ENCODE measurements at places on chromosomes 5 and 9.

DNA sequence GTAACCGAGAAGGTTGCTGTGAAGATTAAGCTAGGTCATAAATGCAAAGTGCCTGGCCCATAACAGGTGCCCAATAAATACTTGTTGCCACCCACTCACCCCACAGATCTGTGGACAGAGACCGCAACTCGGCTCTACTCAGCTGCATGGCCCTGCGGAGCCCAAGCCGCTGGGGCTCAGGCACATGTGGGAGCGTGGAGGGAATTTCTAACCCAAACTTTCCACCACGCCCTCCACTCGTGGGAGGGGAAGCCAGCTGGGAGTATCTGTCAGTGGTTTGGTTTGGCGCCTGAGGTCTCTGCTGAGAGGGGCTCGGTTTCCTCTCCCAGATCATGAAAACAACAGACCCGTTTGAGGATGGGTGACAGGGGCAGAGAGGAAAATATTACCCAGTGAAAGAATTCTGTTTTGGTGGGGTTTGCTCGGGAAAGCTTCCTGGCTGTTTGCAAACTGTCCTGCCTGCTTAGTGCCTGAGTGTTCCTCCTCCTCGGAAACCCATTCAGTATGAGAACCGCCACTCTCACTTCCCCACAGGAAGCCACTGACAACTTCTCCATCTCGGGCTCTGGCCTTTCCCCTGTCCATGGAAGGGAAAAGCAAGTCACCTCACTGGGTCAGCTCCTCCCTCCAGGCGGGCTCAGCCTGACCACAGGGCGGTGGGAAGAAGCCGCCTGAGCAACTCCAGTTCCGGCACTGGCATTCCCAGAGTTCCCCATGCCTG lies 60.1 kb downstream of the RGS3 start:
- no peak for DNase-seq

- DNase-seq = no peak
Observed at GRCh38 chr9:133181561-133181960, 17.8 kb upstream of the GBGT1 start.

DNA sequence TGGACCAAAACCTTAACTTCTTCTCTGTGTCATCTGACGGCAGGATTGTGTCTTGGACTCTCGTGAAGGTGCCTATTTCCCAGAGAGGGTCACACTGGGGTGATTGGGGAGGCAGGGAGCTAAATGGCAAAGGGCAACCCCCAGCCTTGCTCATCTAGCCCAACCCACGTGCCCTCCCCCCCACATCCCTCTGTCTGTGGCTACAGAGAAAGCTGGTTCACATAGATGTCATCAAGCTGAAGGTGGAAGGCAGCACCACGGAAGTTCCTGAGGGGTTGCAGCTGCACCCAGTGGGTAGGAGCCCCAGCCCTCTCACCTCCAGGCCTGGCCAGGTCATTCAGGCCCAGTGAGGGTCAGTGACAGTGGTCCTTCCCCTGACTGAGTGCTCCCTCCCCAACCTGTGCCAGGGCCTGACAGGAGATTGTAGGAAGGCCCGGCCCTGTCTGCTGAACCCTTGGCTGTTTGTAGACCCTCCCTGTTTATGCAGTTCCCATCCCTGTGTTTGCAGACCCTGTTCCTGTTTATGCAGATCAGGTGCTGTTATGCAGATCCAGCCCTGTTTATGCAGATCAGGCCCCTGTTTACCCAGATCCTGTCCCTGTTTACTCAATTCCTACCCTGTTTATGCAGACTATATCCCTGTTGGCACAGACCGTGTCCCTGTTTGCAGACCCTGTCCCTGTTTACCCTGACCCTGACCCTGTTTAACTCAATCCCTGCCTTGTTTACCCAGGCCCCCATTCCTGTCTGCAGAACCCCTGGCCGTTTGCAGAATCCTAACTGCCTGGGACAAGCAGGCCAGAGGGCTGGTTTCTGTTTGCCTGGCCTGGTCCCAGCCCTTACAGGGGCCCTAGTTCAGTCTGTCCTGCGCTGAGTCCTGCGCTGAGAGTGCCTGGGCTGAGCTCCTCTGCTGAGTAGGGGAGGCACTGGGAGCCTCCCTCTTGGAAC lies 10.4 kb downstream of the ENHO start:
- DNase-seq = no peak

DNA sequence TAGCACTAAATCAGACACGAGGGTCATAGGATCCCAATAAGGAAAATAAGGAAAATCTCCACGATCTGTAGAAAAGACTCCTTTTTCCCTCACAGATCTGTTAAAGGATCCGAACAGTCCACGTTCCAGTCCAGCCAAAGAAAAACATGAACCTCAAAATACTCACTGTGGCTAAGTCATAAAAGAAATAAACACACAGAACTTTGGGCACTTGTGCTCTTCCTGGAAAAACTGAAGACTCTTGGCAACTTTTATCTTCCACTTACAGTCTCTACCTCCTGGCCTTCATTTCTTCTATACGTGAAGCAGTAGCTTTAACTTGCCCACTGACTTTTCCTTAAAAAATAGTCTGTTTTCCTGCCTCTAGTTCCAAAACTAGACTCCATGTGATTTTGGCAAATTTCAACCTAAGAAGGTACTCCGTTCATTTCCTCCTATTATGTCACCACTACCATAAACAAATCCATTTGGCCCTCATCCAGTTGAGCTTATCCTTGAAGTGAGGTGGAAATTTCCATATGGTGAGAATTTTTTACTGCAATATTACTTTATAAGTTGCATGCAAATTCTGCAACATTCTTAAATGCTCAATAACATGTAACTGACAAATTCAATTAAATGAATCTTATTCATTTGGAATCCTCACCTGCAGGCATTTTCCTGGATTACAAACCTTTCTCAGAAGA lies 5.3 kb upstream of the LHFPL2 start:
- DNase-seq = no peak

DNA sequence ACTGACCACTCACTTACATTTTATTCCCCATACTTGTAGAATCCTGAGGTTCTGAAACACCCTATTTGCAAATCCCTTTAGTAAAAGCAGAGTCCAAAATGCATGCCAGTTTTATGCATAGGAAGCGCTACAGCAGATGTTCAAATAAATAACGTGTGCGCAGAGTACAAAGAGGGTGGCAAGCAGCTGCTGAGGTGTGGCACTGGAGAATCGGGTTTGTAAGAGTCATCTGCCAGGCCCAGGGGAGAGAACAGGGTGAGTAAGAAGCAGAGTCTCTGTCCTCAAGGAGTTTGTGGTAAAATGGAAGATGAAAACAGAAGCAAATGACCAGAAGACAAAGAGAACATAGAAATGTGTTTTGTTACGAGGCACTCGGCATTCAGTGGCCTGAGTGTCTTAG lies 288.8 kb downstream of the GLIS3 start:
- no peak for DNase-seq

DNA sequence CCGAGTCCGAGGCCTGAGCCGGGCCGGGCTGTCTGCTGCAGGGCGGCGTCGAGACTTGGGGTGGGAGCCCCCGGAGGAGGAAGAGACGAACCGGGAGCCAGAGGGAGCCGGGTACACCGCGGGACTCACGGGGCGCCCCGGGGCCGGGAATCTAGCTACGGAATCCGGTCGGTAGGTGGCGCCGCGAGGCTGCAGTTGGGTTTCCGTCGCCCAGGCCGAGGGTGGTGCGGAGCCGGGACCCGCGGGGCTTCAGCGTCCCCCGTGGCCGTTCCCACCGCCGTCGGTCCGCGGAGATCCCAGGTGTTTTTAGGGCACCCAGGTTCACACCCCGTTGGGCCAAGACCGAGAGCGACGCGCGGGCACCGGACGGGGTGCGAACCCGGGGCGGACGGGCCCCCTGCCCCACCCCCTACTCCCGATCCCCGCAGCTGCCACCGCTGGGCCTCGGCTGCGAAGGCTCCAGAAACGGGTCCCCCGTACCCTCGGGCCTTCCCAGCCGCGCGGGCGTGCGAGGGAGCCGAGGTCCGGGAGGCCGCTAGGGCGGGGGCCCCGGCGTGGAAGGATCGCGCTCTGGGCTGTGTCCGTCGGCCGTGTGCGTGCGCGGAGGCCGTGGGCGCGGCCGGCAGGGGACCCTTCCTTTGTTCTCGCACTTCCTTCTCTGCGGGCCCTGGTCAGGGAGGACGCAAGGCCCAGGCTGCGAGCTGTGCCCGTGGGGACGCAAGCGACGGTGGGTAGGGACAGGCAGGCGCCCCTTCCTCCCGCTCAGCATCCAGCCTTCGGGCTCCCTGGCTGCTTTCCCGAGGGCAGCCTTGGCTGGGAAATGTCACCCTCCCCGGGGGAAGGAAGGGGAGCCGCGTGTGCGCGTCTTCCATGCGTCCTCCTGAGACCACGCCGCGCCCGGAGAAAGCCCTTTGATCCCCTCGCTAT lies 146.6 kb downstream of the GAPVD1 start:
- DNase-seq = peak; percentile 97

- DNase-seq = no peak
Observed at GRCh38 chr9:132121021-132121420, 40.8 kb upstream of the NTNG2 start.

DNA sequence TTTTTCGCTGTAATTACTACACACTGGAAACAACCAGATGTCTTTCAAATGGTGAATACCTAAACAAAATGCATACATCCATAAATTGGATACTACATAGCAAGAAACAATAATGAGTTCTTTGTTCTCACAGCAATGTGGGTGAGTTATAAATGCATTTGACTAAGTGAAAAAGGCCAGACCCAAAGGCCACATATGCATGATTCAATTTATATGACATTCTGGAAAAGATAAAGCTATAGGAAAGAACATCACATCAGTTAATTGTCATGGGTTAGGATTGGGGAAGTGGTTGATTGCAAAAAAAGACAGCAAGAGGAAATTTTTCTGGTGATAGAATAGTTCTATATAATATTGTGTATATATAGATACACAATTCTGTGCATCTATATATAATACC lies 198.9 kb downstream of the CYLC2 start:
- DNase-seq = no peak

DNA sequence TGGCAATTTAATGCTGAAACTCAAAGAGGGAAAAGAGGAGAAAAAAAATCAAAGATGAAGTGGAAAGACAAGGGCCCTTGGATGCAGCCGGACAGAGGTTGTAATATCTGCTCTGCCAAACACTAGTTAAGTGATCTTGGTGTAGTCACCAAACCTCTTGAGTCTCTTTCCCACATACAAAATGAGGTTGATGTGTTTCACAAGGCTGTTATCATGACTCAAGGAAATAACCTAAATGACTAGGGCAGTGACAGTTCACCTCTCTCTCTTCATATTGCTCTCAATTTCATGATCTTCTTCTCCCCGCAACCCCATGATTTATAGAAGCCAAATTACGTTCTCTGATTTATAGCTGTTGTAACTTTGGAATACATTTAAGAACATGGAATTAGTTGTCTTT lies 44.9 kb downstream of the PIK3R1 start:
- no peak for DNase-seq

- DNase-seq = peak; percentile 72
Observed at GRCh38 chr9:36151316-36152210, 15.0 kb downstream of the GLIPR2 start.

- DNase-seq = no peak
Observed at GRCh38 chr5:35214051-35214450, 16.2 kb downstream of the PRLR start.
